ENCODE measurements at places on chromosomes 7 and 10.

DNA sequence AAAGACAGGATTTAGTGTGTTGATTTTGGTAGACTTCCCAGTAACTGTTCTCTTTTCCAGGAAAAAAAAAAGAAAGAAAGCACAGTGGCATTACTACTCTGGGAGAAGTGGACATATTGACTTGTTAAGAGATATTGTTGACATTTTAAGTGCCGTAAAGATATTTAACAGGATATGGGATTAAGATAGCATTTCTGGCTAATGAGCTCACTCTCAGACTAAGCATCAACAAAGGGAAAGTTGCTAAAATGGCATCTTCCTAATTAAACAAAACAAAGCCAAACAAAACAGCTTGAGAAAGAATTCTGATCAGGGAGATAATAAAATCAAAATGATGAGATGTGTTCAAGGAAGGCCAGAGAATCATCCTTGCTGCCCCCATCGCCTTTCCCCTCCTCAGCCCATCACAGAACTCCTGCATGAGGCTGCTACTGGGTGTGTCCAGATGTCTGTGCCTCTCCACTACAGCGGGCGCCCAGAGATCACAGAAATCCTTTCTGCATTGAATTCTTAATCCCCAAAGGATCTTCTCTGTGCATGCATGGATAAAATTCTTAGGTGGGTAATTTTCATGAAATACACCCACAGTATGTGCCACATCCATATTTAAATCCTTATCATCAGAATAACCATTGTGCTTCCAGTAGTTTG is 270.5 kb downstream of the POU6F2 start:
- no peak for DNase-seq

DNA sequence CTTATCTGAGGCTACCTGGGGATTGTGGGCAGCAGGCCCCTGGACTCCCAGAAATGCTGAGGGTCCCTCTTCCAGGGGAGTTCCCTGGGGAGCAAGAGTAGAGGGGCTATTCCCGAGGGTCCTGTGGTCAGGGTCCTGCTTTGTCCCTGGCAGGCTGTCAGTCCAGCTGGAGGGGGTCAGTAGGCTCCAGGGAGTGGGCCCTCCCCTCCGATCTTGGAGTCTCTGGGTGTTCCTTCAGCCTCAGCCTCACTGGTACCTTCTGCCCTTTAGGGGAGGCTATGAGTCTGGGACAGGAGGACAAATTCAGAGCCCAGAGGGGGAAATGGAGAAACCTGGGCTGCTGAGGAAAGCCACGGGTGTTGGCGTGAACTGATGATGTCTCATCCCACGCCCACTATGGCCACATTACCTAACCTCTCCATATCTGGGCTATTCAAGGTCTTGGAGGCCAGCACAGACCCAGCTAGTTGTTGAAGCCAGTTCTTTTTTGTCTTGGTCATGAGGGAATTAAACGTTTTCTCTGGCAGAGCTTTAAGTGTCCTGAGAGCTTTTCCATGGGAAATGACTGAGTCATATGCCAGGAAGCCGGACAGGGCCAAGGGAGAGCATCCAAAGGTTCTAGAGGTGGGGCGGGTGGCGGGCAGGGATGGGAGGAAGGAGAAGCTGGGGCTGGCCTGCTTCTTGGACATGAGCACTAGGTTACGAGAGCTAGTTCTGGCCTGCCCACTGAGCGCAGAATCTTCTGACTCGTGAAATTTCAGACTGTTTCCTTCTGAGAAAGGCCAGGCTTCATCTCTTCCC is 6.2 kb downstream of the CALHM2 start:
- DNase-seq, result no peak

DNA sequence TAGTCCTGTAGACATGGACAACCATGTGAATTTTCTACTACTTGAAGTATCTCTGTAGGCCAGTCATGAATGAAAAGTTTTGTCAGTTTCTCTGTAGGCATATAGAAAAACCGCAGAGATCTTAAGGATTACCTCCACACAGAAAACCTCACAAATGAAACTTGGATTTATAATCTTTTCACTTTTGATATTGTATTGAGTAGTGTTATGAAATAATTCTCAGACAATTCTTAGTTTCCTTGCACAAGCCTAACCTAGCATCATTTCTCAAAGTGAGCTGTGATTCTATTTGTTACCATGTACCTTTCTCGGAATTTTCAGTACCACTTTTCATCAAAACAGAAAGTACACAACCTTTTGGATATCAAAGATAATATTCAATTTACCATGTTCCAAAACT is 51.4 kb upstream of the OIT3 start:
- DNase-seq, result no peak

- no peak for DNase-seq
Observed at GRCh38 chr10:24147321-24147720, 61.6 kb upstream of the KIAA1217 start.

DNA sequence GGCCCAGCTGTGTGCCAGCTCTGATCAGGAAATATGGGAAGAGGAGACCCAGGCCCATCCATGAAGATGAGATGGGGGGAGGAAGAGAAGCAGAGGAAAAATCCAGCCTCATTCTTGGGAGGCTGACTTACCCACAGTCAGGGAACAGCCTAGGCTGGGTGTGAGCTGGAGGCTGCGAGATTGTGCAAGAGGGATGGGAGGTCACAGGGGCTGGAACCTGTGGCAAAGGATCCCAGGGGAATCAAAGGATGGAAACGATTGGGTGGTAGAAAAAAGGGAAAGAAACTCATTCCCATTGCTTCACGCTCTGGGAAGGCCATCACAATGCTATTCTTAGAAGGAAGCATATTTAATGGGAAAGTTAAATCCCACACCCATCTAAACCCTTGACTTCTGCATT is 26.7 kb upstream of the CRHR2 start:
- no peak for DNase-seq

GRCh38 chr7:89064831-89065230 is 269.3 kb upstream of the TEX47 start:
- no peak for DNase-seq

Measured in CD4-positive, alpha-beta T cell treated with Interleukin-2 at 100 ng/mL for 4 hours (primary cell).